A172 (cell line): ENCODE measurements at places on chromosomes 4 and X.

DNA sequence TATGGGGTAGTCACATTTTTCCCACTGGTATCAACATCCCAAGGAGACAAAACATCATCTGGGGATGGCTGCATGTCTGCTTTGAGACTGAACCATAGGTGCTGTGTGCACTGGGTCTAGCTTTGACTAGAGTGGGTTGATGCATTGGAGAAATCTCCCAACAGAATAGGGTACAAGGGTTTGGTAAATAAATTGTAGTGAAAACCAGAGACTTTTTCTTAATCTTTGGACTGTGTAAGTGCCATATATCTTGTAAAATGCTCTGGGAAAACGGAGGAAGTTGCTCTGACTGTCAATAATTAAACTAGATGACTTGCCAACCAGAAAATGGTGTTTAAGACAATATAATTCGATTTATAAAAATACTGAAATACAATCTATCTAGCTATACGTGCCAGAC lies 1064.0 kb upstream of the SLIT2 start:
- no peak for DNase-seq

DNA sequence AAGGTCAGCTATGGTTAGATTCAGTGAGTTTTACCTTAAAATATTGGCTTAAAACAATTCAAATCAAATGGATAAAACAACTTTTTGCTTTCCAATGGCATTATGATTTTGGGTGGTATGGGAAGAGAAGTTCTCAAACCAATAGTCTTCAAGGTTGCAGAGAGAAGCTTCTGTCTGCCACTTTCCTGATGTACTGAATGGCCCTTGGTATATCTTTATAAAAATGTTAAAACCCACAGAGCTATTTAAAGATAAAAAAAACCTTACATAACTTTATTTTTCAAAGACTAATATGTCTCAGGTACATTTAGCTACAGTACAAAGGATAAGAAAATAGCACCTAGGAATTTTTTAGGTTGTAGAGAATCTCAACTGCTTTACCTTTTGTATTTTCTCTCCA lies 6.9 kb downstream of the FGA start:
- no peak for DNase-seq

DNA sequence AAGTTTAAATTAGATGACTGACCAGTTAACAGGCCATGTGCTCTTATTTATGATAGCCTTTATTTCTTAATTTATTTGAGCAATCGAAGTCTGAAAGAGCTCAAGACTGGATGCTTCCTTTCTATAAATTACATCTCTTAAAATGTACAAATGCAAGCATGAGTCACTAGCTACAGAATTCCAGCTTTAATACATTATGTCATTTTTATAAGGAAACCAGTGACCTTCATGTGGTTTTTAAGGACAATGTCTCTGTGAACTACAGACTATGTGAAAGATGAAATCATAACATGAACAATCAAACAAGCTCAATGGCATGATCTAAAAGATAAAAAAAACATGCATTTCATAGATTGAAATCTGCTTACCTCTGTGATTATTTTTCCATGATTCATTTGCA lies 15.4 kb downstream of the HTR2C start:
- DNase-seq = peak; percentile 0

DNA sequence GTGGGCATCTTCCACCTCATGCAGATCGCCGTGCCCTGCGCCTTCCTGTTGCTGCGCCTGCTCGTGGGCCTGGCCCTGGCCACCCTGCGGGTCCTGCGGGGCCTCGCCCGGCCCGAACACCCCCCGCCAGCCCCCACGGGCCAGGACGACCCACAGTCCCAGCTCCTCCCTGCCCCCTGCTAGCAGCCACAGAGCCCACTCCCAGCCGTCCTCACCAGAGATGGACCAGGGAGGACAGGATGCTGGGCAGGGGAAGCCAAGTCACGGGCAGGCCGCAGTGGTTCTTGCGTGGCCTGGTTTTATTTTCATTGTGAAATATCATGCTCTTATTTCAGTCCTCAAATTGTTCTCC lies 15.1 kb downstream of the DGKQ start:
- no peak for DNase-seq
